Smooth muscle cell of the brain vasculature (primary cell): ENCODE measurements at places on chromosomes 16 and 17.

GRCh38 chr17:6454495-6455320 lies 10.5 kb downstream of the PIMREG start:
- DNase-seq, result no peak

DNA sequence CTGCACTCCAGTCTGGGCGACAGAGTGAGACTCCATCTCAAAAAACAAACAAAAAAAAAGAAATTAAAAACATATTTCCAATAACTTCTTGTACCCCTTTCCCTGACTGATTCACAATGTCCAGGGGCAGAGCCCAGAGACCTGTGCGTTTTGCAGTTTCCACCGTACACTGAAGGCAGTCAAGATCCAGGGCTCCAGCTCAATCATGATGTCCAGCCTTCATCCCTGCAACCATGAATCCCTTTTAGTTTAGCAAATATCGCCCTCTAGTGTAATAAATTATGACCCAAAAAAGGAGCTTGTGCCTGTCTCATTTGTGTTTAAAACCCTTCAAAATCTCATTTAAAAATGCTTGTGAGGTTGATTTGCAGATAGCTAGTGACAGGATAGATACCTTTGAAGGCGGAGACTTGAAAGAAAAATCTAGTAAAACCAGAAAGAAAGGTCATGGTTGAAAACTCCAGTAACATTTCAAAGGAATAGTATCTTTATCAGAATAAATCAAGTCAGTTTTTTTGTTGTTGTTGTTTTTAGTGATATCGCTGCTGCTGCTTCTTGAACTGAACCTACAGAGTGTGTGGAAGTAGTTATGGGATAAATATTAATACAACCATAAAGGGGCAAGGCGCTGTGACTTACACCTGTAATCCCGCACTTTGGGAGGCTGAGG lies 3.7 kb upstream of the ERN1 start:
- no peak for DNase-seq

DNA sequence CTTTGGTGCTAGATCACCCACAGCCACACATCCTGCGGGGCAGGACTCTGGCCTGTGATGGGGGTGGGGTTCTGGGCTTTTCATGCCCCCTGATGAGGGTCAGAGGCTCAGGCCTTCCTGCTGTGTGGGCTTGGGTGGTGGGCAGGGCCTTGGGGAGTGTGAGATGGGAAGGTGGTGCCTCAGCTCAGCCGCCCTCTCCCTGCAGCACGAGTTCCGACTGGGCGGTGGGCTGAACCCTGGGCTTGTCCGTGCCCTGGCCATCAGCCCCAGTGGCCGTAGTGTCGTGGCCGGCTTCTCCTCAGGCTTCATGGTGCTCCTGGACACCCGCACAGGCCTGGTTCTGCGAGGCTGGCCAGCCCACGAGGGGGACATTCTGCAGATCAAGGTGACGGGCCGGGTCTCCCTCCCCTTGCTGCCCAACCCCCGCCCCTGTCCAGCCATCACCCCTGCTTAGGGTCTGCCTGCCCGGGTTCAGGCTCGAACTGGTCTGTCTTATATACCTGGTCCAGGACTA lies 6.8 kb upstream of the SERPINF2 start:
- no peak for DNase-seq

DNA sequence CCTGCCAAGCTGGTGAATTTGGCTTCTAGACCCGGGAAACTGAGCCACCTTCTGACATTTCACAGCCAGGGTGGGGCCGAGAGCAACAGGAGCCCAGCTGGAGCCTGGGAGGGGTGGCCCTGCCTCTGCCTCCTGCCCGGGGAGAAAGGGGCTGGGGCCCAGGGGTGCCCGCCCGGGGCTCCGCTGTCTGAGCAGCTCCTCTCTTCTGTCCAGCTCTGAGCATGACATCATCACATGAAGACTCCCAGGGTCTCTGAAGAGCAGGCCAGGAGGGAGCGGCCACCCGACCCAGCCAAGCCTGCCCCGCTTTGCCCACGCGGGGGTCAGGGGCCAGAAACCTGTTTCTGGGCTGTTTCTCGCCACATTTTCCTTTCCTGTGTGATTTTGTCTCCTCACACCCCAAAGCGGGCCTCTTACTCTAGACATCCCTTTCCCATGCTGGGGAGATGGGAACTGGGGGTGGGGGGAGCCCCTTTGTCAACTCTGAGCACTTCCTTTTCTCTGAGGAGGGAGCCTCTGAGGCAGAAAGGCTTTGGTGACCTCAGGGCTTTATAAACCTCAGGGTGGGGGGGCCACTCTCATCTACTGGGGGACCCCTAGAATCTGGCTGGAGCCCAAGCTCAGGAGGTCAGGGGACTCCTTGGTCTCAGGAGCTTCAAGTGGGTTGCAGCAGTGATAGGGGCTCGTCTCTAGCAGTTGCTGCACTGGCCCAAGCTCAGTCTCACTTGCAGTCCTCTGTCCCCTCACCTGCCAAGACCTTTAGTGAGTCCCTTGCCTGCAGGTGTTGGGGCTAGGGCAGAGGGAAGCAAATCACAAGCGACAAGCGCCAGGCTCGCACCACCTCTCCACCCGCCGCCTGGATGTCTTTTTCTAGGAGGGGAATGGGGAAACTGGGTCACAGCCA lies 7.6 kb downstream of the UBALD2 start:
- no peak for DNase-seq

- no peak for DNase-seq
These were observed 30.5 kb downstream of the NSMCE1 start for GRCh38 chr16:27238016-27238587.

GRCh38 chr17:32127158-32127897 lies 15.0 kb upstream of the RHOT1 start:
- DNase-seq, result no peak

GRCh38 chr17:71208111-71208704 lies 912.6 kb upstream of the SOX9 start:
- DNase-seq, result no peak

DNA sequence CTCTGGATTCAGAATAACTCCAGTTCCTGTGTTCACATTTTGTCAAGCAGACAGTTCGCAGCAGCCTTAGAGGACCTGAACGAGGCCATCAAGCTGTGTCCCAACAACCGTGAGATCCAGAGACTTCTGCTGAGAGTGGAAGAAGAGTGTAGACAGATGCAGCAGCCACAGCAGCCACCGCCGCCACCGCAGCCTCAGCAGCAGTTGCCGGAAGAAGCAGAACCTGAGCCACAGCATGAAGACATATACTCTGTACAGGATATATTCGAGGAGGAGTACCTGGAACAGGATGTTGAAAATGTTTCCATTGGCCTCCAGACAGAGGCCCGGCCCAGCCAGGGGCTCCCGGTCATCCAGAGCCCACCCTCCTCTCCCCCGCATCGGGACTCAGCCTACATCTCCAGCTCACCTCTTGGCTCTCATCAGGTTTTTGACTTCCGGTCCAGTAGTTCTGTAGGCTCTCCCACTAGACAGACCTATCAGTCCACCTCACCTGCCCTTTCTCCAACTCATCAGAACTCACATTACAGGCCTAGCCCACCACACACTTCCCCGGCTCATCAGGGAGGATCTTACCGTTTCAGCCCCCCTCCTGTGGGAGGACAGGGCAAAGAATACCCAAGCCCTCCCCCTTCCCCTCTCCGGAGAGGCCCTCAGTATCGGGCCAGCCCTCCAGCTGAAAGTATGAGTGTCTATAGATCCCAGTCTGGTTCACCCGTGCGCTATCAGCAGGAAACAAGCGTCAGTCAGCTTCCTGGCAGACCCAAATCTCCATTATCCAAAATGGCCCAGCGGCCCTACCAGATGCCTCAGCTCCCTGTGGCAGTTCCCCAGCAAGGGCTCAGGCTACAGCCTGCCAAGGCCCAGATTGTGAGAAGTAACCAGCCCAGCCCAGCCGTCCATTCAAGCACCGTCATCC lies 25.9 kb downstream of the CYB561 start:
- no peak for DNase-seq

DNA sequence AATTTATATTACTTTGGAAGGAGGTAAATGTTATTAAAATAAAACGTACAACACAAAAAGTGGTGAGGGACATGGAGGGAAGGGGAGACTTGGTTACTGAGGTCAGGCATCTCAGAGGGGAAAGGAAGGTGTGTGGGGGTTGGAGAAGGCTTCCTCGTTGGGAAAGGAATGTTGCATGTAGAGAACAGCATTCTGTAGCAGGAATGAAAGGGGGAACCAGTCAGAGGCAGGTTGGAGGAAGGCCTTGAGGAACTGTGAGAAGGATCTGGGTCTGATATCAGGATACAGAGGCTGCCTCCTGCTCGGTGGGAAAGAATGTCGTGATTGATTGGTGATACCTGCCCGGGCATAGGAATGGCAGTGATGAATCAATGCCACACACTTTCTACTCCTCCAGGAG lies 103.3 kb upstream of the ZFHX3 start:
- no peak for DNase-seq
